ENCODE measurements at places on chromosomes 2 and 18.

- DNase-seq: no peak
These were observed 30.8 kb downstream of the ADCY3 start for GRCh38 chr2:24889221-24889620.

DNA sequence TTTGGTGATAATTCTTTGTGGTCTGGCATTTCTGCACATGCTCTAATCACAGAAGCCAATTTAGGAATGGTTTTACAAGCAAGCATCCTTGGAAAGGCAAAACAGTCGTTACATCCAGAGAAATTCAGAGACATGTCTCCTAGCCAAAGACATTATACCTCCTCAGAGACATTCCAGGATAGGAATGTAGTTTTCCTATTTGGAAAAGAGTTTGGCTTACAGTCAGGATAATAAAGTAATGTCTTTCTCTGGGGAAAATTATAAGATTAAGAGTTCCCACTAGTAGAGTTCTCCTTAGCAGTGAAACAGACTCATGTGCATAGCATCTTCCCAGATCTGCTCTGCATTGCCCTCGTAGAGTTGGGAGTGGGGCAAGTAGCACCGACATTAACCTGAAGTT is 753.6 kb upstream of the TMEFF2 start:
- DNase-seq: no peak

DNA sequence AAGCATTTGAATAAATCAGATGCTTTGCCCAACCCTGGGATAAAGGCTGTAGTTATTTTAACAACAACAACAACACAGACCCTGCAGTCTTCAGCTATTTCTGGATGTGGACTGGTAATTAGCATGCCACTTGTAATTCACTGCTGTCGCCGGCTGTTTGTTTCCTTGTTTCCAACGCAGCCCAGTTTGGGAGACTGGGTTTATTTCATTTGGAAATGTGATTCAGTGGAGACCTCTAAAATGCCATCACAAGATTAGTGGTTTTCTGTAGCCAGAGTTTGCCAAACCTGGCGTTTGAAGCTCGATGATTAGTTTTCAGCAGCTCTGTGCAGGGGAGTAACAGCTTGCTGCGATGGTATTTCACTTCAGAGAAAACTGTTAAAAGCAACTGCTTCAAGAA is 83.5 kb downstream of the LDLRAD4 start:
- DNase-seq: no peak

- no peak for DNase-seq
These were observed 8.5 kb downstream of the IRS1 start for GRCh38 chr2:226791056-226791486.

GRCh38 chr2:187959821-187960220 is 331.9 kb upstream of the GULP1 start:
- DNase-seq: no peak

DNA sequence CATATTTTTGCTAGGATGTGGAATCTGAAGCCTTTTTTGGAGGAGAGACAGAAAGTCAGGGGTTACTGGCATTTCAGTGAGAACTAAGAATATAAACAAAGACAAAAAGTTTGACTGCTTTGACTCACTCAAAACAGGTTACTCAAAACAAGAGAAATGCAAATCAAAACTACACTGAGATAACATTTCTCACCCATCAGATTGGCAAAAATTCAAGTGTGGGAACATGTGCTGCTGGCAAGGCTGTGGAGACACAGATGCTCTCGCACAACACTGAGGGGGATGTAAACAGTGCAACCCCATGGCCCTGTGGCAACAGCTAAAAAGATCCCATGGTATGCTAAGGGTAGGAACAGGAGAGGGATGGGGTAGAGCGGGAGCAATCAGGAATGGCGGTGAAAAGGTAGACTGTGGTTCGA is 86.6 kb downstream of the DTNB start:
- DNase-seq: no peak

GRCh38 chr2:134386310-134386709 is 132.4 kb downstream of the MGAT5 start:
- DNase-seq: no peak

- DNase-seq: no peak
These were observed 72.1 kb downstream of the ASB1 start for GRCh38 chr2:238498691-238499295.

DNA sequence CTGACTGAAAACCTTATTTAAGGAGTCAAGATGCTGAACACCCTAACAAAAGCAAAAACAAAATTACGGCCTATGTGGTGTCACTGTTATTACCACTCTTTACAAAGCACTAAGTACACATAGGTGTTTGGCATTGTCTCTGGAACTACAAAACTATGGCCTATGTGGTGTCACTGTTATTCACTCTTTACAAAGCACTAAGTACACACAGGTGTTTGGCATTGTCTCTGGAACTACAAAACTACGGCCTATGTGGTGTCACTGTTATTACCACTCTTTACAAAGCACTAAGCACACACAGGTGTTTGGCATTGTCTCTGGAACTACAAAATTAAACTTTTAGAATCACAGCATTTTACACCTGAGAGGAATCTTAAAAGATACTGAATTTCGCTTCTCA is 47.4 kb downstream of the SLC35F5 start:
- DNase-seq: no peak

DNA sequence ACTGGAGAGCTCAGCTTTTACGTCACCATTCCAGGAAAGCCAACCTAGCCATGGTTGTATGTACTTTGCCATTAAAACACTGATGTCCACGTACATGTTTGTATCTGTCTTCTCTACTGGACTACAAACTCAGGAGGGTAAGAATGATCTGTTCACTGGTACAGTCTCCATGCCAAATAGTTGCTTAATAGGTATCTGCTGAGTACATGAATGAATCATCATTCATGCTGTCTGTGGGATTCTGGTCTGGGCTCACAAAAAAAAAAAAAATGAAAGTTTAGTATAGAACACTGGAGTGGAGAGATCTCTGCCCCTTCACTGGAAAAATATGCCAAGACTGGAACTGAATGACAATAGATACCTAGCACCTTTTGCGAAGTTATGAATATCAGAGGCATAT is 102.6 kb upstream of the ITGA4 start:
- no peak for DNase-seq

DNA sequence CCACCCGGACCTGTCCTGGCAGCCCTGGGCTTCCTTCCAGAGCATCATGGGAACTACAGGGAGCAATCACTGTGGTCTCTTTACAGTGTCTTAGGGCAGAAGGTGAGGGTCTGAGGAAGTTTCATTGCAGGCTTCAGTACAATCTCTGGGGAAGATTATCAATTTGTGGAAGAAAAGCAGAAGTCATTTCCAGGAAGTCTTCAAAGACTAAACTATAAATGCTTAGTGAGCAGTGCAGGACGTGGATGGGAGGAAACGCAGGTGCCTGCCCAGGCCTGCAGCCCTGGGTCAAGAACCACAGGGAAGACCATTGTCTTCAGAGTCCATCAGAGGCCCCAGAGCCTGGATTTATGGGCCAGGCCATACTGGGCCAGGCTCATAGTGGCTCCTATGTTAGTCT is 54.3 kb downstream of the INO80C start:
- no peak for DNase-seq

DNA sequence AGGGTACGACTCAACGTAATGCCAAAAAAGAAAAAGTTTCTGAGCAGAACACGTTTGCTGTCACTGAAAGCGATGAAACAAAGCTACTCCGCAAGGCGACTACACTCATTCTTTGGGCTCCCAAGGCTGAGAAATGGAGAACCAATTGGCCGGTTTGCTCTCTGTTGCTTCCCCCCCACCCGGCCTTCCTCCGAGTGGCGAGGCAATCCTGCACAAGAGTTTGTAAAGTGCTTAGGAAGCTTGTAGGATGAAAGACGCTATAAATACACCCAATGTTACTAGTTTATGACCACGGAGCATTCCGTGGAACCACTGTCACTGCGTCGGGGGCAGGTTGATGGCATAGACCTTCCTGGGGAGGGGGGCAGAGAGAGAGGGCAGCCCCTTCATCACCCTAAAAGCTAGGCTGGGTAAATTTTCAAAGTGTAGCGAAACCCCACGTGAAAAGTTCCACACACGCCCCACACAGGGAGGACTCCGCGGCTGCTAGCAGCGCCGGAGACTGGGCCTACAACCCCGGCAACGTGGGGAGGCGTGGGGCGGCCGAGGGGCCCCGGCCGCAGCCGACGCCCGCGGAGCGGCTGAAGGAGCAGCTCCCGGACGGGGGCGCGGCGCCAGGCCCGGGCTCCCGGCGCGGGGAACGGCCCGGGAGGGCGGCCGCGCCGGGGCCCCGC is 915 bp downstream of the CUL3 start:
- peak; percentile 7 for DNase-seq

DNA sequence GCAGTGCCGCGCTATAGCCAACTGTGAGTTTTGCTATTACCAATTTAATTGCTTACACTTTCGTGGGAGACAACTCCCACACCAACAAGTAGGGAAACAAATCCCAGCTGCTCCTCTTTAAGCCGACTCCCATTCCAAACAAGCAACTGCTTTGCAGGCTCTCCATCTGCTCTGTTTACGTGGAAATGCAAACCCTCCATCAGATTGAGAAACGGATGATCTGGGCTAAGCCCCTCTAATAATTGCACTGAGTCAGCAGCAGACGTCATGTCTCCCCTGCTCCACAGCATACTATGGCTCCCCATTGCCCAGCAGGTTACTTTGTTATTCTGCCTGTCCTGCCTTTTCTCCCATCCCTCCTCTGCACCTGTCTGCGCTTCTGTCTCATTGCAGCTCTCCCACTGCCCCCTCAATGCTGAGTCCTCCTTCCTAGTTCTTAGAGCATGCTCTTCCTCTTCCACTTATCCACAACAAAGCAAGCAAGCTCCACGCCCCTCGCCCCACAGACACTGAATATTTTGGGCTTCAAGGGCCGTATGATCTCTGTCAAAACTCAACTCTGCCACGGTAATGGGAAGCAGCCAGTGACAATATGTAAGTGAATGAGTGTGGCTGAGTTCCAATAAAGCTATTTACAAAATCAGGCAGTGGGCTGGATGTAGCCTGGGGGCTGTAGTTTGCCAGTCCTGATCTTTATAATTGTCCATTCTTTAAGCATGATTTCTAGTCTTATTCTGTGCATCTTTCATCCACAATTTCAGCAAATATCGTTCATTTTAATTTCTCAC is 39.5 kb upstream of the ARL4C start:
- no peak for DNase-seq

GRCh38 chr18:76674596-76674995 is 147.8 kb upstream of the ZNF236 start:
- no peak for DNase-seq

GRCh38 chr2:128158176-128158575 is 67.2 kb downstream of the UGGT1 start:
- DNase-seq: no peak

- DNase-seq: no peak
These were observed 56.3 kb downstream of the DNMT3A start for GRCh38 chr2:25285265-25286024.

DNA sequence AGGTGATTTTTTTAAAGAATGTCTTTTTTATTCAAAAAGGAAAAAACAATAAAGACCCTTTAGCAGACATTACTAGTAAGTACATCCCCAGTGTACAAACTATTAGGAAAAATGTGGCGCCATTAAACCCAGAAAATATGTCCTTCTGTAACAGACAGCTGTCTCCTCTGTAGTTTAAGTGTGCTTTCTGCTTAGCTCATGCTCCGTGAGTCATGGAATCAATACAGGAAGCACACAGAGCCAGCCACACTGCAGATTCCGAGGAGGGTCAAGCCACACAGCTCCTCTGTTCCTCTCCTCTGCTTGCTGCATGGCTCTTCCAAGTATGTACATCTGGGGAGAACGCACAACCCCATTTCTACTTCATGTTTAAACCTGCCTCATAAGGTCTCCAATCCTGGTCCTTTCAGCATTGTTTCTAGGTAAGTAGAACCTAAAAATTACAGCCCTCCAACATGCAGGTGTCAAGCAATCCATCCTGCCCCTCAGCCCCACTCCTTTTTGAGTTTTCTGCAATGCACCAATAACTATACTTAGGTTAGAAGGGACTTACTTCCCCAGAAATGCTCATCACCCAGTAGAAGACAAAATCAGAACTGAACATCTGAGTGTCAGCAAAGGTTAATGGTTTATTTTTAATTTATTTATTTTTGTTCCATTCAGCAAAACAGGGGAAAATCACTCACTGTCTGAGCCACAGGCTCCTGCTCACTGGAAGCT is 37.5 kb downstream of the ACVR1 start:
- DNase-seq: no peak

GRCh38 chr2:85183479-85183878 is 50.3 kb downstream of the TCF7L1 start:
- no peak for DNase-seq

DNA sequence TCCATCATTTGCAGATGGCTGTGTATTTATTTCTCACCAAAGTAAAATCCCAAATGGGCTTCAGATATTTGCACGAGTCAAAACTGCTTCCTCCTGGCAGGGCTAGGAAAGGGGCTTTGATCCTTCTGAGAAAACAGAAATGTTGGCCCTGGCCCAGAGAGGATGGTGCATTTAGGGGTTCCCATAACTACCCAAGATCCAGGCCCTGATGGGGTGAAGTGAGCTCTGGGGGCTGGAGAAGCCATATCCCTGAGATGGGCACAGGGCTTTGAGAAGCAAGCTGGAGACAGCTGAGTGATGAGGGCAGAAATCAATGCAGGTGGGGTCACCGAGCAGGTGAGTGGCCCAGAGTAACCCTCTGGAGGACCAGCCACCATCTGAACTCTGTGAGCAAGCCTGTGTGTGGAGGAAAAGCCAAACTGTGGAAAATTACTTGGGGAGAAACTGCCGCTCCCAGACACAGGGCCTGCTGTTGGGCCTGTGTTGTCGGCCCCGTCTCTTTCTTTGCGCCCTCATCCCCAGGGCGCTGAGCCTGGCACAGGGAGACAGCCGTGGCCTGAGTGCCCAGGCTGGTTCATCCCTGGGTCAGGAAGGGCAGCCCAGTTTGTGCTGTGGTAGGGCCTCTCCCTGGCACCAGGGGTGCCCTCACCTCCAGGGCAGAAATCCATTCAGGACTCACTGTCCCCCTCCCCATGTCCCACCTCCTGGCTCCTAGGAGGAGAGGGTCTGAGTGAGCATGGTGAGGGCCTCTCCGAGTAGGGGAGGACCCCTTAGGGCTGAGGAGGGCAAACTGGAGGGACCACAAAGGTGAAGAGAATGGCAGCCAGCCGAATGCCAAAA is 167.8 kb upstream of the HAAO start:
- DNase-seq: no peak
